ENCODE measurements at places on chromosomes 6 and 20.

DNA sequence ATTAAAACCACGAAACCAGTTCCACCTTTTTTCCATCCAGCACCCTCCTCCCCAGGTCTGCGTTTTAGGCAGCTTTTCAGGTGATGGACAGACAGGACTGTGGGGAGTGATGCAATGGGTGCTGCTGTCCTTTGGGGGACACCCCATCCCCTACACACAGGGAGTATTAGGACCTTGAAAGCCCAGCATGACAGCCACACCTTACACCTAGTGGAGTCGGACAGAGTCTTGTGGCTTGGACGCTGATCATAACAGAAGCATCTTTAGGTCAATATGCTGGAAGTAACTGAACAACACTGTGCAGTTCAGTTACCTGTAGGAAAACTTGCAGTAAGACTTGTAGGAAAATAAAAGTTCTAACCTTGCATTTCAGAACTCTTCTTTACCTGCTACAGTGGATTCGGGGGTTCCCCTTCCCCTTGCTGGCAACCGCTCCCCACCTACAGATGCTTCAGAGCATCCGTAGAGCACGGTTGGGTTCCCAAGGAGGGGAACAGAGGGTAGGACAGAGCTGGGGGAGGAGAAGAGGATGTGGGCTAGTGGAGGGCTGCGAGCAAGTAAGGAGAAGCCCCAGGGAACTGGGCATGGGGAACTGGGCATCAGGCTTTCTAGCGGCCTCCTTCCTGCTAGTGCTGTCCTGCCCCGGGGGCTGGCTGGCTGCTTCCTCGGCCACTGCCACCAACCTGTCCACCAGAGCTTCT lies 31.7 kb downstream of the PLEKHG1 start:
- no peak for DNase-seq

GRCh38 chr6:146856296-146856695 lies 257.5 kb downstream of the ADGB start:
- no peak for DNase-seq

DNA sequence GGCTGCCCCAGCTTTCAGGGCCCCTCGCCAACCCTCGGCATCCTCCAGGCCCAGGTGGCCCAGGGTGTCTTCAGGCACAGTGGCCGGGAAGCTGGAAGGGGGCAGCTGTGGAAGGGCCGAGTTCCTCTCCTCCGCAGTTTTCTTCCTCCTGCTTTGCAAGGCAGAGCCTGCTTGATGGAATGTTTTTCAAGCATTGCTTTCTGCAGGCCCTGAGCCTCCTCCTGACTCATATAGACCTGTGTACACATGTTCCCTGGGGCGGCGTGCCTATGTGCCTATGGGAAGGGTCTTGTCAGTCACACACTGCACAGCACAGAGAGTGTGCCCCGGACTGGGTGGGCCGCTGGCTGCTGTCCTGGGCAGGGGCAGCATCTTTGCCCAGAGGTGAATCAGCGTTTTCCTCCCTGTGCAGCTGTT lies 107.5 kb downstream of the ERMARD start:
- DNase-seq, result no peak

GRCh38 chr6:138510093-138510492 lies 10.8 kb upstream of the NHSL1 start:
- no peak for DNase-seq

DNA sequence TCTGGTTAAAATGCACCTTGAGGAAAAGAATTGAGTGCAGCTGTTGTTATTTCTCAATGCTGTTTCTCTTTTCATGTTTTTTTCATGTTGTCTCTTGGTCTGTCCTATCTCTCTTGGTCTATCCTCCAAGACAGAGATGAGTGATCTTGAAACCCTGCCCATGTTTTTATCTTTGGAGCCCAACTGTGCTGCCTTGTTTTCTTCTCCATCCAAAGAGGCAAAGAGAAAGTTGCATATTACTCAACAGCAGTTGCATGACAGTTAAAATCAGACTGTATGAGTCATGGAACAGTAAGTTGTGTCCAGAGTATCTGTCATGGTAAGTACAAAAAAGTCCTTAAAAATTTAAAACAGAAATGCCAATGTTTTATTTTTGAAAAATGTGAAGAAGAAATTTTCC lies 26.2 kb downstream of the BCAS1 start:
- DNase-seq, result peak; percentile 86

- DNase-seq, result no peak
Observed at GRCh38 chr6:131000544-131000943, 62.5 kb downstream of the EPB41L2 start.

GRCh38 chr6:110960014-110960390 lies 1.5 kb downstream of the GTF3C6 start:
- DNase-seq, result no peak

DNA sequence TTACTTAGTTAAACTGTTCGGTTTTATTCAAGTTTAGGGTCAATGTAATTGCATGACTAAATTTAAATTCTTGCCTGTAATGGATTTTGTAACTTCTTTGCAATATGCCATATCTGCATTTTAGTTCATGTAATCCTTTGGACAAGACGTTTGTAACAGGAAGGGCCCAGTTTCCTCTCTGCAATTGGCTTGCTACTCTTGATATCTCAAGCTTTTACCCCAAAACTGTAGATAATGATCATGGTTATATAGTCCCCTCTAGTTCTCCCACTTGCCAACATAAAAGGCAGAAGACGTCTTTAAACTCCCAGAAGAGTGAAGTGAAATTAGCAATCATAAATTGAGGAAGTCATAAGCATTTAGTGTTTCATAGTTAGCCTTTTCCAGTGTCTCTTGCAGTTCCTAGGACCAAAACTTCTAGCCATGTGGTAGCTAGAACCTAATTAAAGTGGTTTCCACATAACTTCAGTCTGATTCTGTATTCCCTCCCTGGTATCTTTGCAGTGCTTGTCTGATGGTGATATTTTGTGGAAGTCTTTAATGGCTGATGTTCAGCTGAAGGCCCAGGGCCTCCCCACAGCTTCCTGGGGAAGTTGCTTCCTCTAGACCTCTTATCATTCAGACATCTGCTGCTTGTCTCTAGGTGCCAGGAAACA lies 117.8 kb upstream of the SUPT3H start:
- DNase-seq, result peak; percentile 87

- peak; percentile 41 for DNase-seq
Observed at GRCh38 chr20:33640287-33640686, 21.8 kb upstream of the C20orf144 start.

GRCh38 chr20:37821696-37822095 lies 81.2 kb upstream of the VSTM2L start:
- no peak for DNase-seq

- peak; percentile 43 for DNase-seq
Observed at GRCh38 chr6:25717866-25718740, 36.4 kb upstream of the SLC17A4 start.

DNA sequence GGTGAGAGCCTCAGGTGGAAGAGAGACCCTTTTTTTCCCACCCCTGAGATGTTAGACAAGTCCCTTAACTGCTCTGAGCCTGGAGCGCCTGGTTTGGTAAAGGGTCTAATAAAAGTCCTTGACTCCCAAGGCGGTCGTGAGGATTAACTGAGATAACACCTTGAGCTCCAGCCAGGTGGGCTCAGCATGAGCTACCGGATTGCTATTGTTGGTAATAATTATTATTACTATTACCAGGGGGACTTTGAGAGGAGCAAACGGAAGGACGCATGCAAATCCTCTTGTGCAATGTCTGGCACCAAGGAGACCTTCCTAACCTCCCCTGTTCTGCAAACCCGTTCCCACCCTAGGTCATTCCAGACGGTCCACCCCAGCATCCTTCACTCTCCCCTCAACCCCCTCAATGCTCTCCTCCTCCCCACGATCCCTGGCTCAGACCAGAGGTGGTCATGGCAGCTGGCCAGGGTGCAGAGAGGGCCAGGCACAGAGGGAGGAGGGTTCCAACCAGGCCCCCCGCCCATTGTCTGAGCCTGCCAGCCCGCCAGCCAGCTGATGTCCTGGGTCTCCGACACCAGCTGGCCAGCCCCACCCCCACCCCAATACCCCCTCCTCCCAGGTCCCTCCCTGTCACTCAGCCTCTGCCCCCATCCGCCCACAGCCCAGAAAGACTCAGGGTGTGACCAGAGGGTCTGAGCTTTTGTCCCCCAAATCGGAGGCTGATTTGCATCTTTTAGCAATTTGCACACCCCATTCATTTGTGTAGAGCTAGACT lies 14.3 kb upstream of the CBFA2T2 start:
- no peak for DNase-seq

GRCh38 chr20:61735503-61735785 lies 330.2 kb downstream of the TAF4 start:
- no peak for DNase-seq

- no peak for DNase-seq
Observed at GRCh38 chr20:10433014-10433622, 904 bp downstream of the MKKS start.

GRCh38 chr6:22764496-22764895 lies 195.1 kb downstream of the HDGFL1 start:
- no peak for DNase-seq

- DNase-seq, result no peak
Observed at GRCh38 chr20:13342469-13343242, 121.6 kb downstream of the ISM1 start.

GRCh38 chr6:6812427-6812826 lies 223.9 kb downstream of the LY86 start:
- no peak for DNase-seq
